ENCODE measurements at places on chromosomes 13 and 19.

DNA sequence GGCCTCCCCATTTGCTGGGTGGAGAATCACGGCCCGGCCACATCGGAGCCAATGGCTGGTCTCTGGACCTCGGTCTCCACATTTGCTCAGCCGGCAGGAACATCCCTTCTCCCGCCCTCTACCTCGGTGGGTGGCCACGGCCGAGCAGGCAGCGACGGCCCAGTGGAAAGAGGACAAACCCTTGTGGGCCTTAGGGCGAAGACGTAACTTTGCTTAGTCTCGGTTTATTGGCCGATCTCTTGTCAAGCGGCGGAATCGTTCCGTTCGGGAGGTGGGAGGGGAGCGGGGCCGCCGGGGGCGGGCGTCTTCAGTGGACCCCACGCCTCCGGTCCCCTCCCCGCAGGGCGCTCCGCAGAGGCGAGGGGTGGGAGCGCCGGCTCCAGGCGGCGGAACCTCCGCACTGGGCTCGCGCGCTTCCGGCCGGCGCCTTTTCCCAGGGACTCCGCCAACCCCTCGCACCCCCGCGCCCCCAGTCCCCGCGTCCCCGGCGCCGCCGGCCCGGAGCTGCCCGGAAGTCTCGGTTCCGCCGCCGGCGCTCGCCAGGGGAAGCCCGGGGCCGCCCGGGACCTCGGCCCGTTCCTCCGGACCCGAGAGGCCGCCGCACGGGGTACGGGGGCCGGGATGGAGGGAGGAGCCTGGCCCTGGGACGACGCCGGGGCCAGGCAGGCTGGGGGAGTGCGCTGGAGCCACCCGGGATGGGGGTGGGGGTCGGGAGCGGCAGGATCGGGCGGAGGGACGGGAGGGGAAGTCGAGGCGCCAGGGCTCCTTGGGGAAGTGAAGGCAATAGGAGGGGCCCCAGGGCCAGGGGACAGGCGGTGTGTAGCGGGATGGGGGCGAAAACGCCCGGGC, at the start of gene ZNF580:
ZNF580 (plus strand) TSS at position 426 of the 849 bp plus-strand sequence. CDS start 1,507 bp downstream, outside the sequence.
- DNase-seq, result peak; percentile 53

DNA sequence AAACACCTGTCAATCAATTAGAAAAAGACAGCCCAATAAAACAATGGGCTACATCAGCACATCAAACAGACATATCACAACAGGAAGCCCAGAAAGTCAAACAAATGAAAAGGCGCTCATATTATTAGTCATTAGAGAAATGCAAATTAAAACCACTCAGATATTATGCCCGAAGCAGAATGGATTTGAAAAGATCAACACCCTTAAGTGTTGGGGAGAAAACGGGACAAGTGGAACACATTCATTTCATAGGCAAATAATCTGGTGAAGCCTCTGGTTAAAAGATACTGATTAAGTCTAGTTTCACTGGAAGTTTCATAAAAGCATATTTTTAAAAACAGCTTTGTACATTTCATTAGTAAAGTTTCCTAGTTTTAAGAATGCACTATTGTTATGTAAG, 17.4 kb downstream of the NLRP9 start:
- DNase-seq, result no peak

- peak; percentile 78 for DNase-seq
Observed at GRCh38 chr13:95191821-95192563, 109.3 kb downstream of the ABCC4 start.

GRCh38 chr19:591099-591958, 1.6 kb downstream of the HCN2 start:
- no peak for DNase-seq

GRCh38 chr19:42228641-42229040, 8.5 kb downstream of the ZNF526 start:
- no peak for DNase-seq

GRCh38 chr19:14553042-14553938, 18.6 kb downstream of the NDUFB7 start:
- no peak for DNase-seq

- DNase-seq, result no peak
Observed at GRCh38 chr19:32098968-32099367, 246.4 kb upstream of the ZNF507 start.

- no peak for DNase-seq
Observed at GRCh38 chr19:52070496-52070895, 21.9 kb upstream of the ZNF432 start.

- DNase-seq, result no peak
Observed at GRCh38 chr13:113856716-113857065, 7.2 kb downstream of the GAS6 start.

GRCh38 chr19:14369399-14370168, 11.7 kb upstream of the ADGRE5 start:
- no peak for DNase-seq

GRCh38 chr13:25178070-25178469, 6.0 kb upstream of the AMER2 start:
- no peak for DNase-seq

- no peak for DNase-seq
Observed at GRCh38 chr19:11247391-11247790, 8.0 kb downstream of the ANGPTL8 start.

- peak; percentile 9 for DNase-seq
Observed at GRCh38 chr19:35790981-35791813, 15.8 kb downstream of the ARHGAP33 start.

DNA sequence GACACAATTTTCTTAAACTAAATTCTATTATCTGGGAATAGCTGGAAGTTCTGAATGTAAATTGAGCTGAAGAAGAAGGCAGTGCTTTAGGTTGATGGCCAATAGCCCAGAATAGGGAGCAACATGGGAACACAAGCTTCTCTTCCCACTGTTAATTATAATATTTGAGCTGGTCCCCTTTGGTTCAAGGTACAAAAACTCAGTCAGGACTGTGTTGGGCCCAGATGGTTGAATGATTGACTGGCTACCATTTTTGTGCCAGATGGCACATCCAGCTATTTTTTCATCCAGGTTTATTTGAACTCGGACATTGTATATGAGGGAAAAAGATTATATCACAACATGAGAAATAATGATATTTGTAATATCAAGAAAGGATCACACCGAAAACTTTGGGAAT, 458.9 kb downstream of the SLITRK1 start:
- no peak for DNase-seq

- no peak for DNase-seq
Observed at GRCh38 chr13:106443607-106444322, 91.7 kb downstream of the EFNB2 start.

- no peak for DNase-seq
Observed at GRCh38 chr19:14333101-14333871, 48.0 kb upstream of the ADGRE5 start.

DNA sequence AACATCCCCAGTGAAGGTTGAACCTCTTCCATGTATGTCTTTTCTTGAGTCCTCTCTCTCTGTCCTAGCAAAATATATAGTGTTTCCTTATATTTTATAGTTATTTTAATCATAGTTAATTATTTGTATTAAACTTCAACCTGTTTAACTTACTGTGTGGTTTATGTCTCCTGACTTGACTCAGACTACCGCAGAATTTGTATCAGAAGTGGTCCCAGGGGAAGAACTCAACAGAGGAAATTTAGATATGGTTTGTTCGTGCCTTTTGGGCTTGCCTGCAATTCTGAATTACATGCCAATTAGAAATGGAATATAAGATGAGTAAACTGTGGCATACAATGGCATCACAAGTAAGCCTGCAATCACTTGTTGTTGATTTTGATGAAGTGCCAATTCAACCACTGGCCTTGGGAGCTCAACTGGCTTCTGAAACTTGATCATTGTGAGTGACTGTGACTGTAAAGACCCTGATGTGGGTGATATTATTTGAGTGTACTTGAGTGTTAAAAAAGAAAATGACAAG, 1459.5 kb upstream of the PCDH20 start:
- DNase-seq, result peak; percentile 77

GRCh38 chr19:49896863-49897621, at the start of gene IL4I1:
Gene IL4I1, minus strand, starts transcription at chr19:49896887. Its CDS starts 727 bp downstream, at chr19:49896160.
- DNase-seq, result no peak

- no peak for DNase-seq
Observed at GRCh38 chr19:45947926-45948325, 25.7 kb downstream of the NOVA2 start.

DNA sequence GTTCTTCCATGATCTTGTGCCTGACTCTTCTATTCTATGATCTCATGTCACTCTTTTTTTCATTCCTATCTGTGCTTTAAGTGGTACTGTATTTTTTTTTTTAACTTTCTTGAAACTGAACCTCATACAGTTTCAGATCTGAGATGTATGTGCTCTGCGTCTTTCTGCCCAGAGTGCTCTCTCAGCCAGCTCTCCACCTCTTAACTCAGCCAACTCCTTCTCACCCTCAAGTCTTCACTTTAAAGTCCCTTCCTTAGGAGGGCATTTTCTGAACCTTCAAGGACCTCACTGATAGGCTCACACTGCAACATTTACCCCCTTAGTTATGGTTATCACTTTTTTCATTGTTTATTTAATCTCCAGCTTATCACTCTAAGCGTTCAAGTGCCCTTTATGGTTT, 158.7 kb downstream of the IRS2 start:
- DNase-seq, result no peak

DNA sequence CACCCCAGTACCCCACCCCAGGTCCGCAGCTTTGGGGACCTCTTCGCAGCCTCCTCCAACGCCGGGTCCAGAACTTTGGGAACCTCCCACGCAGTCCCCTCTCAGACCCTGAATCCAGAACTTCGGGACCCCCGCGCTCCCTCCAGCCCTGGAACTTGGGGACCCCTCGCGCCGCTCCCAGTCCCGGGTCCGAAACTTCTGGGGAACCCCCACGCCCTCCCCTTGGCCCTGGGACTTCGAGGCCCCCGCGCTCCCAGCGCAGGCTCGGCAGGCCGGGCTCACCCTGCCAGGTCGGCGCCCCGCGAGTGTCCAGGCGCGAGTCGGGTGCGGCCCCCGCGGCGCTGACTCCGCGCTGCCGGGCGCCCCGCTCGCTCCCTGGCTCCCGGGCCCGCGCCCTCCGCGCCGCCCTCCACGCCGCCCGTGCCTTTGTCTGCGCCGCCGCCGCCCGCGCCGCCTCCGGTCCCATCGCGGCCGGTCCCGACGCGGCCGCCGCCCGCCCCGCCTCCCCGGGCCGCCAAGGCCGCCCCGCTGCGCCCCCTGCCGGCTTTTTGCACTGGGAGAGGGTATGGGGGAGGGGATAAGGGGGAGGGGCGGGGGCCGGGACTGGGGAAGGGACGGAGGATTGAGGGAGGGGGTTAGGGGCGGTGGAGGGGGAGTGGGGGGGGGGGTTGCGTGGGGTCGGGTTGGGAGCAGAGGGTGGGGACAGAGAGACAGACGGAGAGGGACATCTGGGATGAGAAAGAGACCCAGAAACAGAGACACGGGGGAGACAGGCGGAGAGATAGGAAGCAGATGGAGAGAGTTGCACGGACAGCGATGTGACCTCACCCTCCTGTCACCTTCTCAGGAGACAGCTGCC, at the start of gene HOMER3:
HOMER3 (minus strand) TSS at position 449 of the 859 bp plus-strand sequence. CDS start 2,235 bp downstream, outside the sequence.
- peak; percentile 64 for DNase-seq

DNA sequence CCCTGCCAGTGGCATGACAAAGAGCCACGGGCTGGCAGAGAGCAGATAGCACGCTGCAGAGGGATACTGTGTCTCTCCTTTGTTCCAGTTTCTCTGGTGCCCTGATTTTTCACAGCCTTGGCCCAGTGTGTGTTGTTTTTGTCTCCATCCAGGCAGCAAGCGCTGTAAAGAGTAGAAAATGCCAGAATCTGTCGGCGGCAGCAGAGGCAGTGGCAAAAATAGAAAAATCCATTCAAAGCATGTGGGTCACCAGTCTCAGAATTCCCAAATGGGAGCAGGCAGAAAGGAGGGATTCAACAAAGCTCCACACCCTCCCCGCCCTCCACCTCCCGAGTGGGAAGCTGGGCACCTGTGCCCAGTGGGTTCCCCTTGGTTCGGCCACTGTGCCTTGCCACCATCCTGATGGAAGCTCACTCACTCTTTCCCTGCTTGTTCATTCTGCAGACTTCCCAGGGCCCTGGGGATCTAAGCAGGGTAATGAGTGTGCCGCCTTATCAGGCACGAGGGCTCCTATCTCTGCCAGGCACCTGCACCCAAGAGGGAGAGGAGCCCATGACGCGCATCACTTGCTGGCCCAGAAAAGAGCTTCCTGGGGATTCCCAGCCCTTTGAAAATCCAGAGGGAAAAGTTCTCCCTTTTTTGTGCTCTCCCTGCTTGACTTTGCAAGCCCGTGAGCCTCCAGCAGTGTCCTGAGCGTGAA, 416.9 kb downstream of the IRS2 start:
- DNase-seq, result no peak

DNA sequence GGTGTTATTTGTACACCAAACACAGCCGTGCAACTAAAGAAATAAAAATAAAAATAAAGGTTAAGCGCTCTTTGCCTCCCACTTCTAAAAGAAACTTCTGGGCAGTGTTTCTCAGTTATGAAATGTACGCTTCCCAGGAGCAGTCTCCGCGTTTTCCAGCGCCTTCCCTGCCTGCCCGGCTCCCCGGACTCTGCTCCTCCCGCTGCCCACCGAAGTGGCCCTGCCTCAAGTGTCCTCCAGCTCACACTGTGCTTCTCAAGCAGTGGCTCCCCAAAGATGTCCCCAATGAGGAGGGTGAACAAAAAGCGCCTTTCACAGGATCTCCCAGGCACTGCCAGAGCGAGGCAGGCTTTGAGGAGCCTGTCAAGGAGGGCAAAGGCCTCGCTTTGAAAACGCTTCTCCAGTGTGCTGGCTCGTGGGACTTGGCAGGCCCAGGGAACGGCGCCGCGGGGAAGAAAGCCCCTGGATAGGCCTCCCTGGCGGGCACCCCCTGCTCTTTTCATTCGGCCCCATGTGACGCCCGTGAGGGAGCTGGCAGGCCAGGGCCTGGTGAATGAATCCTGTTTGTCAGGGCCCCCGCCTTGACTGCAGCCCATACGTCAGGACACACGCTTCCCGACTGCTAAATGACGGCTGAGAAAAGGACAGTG, 187.1 kb downstream of the FOXO1 start:
- no peak for DNase-seq

DNA sequence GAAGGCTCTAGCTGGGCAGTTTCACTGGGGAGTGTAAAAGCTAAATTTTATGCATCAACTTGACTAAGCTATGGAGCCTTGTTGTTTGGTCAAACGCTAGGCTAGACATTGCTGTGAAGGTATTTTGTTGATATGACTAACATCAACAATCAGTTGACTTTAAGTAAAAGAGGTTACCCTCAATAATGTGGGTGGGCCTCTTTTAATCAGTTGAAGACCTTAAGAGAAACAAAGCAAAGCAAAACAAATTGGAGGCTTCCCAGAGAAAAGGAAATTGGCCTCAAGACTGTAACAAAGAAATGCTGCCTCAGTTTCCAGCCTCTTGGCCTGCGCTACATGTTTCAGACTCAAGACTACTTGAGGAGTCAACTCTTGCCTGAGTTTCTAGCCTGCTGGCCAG, 50.0 kb upstream of the TSC22D1 start:
- no peak for DNase-seq

DNA sequence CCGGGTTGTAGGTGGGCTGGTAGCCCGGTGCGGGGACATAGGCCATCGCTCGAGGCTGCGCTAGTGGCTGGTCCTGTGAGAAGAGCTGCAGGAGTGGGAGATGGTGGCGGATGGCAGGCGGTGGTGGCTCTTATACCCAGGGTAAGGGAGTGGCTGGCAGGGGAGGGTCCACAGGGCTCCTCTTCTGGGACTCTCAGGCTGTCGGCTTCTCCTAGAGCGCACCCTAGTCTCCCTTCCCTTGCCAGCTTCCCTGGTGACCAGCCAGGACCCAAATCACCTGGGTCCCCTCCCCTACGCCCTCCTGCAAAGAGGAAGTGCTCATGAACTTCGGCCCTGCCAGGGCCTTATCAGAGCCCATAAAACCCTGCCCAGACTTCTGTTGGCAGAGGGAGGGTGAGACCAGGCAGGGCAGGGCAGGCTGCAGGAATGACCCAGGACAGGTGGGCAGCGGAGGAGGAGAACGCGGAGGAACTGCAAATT, at the start of gene LGALS4:
LGALS4 (minus strand) TSS at position 105 of the 480 bp plus-strand sequence; CDS start at position 46, 59 bp downstream.
- DNase-seq, result no peak

GRCh38 chr19:14033946-14034345, 2.4 kb downstream of the IL27RA start:
- DNase-seq, result no peak

- DNase-seq, result no peak
Observed at GRCh38 chr19:28840891-28841290, 372.1 kb downstream of the UQCRFS1 start.
